ENCODE measurements at places on chromosomes 7 and 10. TPM values are rescaled to one million over a fixed set of nuclear protein-coding genes. Genes with fewer than 3 reads are reported as not detected.

The TEX36 gene
- not detected for total RNA-seq

The ZNF783 gene
- total RNA-seq: 19.0 TPM

The LRRC18 gene
- under 0.01 TPM for total RNA-seq

The OR2A1 gene
- total RNA-seq: under 0.01 TPM

The CALHM3 gene
- total RNA-seq: not detected

The SPDYE16 gene
- 0.33 TPM for total RNA-seq

The AFAP1L2 gene
- total RNA-seq: 0.29 TPM

The PALD1 gene
- total RNA-seq: 0.66 TPM

The RAMP3 gene
- 0.58 TPM for total RNA-seq

The GPER1 gene
- 4.9 TPM for total RNA-seq

The SLC18A3 gene
- not detected for total RNA-seq

The CCDC186 gene
- total RNA-seq: 11.6 TPM

The NDUFB8 gene
- total RNA-seq: 157 TPM

The ATG9B gene
- under 0.01 TPM for total RNA-seq

The CRTAC1 gene
- total RNA-seq: not detected

The SKAP2 gene
- 15.3 TPM for total RNA-seq

The NUDT13 gene
- total RNA-seq: 1.2 TPM

The CABCOCO1 gene
- 1.7 TPM for total RNA-seq
